Activated CD8-positive, alpha-beta memory T cell treated with anti-CD3 and anti-CD28 coated beads, Interleukin-2, amount 10 ng/mL, durations not matched to agents 7 days and 5 days (primary cell): ENCODE measurements at places on chromosomes 11 and 22. TPM values are rescaled to one million over a fixed set of nuclear protein-coding genes. Genes with fewer than 3 reads are reported as not detected.

DNA sequence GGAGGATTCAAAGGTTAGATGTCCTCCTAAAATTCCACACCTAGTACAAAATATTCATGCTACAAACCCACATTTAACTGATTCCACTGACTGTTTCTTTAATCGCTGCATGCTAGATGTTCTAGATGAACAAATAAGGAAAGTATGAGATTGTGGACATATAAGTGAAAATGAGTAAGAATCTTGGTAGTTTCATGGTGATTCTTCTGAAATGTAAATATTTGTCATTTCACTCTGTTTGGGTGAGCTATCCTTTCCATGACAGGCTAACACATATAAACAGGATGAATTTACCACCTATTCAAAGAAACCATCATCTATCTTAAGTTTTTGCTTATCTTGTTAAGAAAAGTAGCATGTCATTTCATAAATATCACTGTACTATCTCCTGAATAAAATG is 14.8 kb downstream of the OR5B3 start:
- DNase-seq = no peak
- H3K27ac ChIP-seq = no peak overlapping the region
- no peak overlapping the region for H3K4me3 ChIP-seq
- H3K36me3 ChIP-seq = no peaks in the 10 kb centered on the region

GRCh38 chr22:29689206-29689879 is 30.5 kb upstream of the CABP7 start:
- DNase-seq = no peak
- H3K4me3 ChIP-seq = no peak overlapping the region
- no peaks in the 10 kb centered on the region for H3K36me3 ChIP-seq
- no peaks in the 10 kb centered on the region for H3K4me1 ChIP-seq
- H3K27me3 ChIP-seq = no peaks in the 10 kb centered on the region

GRCh38 chr11:116791002-116791812 is 472 bp downstream of the APOA5 start:
- peaks cover 2% of the 10 kb centered on the region for H3K27me3 ChIP-seq
- H3K36me3 ChIP-seq = peaks cover 9% of the 10 kb centered on the region
- H3K27ac ChIP-seq = no peak overlapping the region
- H3K4me1 ChIP-seq = peaks cover 23% of the 10 kb centered on the region

GRCh38 chr11:71223671-71224660 is 28.4 kb downstream of the SHANK2 start:
- H3K4me1 ChIP-seq = no peaks in the 10 kb centered on the region
- no peaks in the 10 kb centered on the region for H3K36me3 ChIP-seq
- H3K27me3 ChIP-seq = no peaks in the 10 kb centered on the region
- no peak overlapping the region for H3K27ac ChIP-seq

GRCh38 chr22:50434849-50435248 is 40.0 kb downstream of the SBF1 start:
- H3K4me3 ChIP-seq = no peak overlapping the region
- no peak for DNase-seq

GRCh38 chr11:104462341-104462740 is 298.4 kb upstream of the PDGFD start:
- H3K4me1 ChIP-seq = no peaks in the 10 kb centered on the region
- no peaks in the 10 kb centered on the region for H3K27me3 ChIP-seq
- no peak overlapping the region for H3K27ac ChIP-seq
- H3K4me3 ChIP-seq = no peak overlapping the region

DNA sequence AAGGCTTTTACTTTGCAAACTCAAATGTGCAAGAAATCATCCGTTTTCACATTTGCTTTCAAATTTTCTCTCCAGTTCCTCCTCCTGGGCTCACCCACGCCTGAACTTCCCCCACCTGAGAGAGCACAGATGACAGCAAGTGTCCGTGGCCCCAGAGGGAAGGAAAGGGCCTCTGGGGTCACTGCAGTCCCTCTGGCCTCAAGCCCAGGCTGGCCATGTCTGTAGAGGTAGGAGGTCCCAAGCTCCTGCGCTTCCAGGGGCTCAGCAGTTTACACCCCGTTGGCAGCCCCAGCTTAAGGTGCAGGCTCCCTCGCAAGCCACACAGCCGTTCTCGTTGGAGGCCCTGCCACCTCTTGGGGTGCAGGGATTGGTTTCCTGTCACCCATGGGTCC is 40.5 kb upstream of the PRDM11 start:
- H3K27me3 ChIP-seq = peaks cover 16% of the 10 kb centered on the region
- peak; percentile 33 for DNase-seq
- H3K27ac ChIP-seq = no peak overlapping the region
- H3K4me1 ChIP-seq = peaks cover 13% of the 10 kb centered on the region
- H3K36me3 ChIP-seq = no peaks in the 10 kb centered on the region

GRCh38 chr11:60776167-60776566 is 9.0 kb upstream of the MS4A10 start:
- peaks cover 10% of the 10 kb centered on the region for H3K27me3 ChIP-seq
- no peaks in the 10 kb centered on the region for H3K36me3 ChIP-seq
- H3K27ac ChIP-seq = no peak overlapping the region
- peaks cover 5% of the 10 kb centered on the region for H3K4me1 ChIP-seq
- no peak overlapping the region for H3K4me3 ChIP-seq

GRCh38 chr11:104015649-104016415 is 20.6 kb upstream of the DDI1 start:
- H3K4me1 ChIP-seq = no peaks in the 10 kb centered on the region
- H3K4me3 ChIP-seq = no peak overlapping the region
- H3K27me3 ChIP-seq = no peaks in the 10 kb centered on the region
- H3K27ac ChIP-seq = no peak overlapping the region

GRCh38 chr11:100445231-100445735 is 241.8 kb upstream of the ARHGAP42 start:
- no peak for DNase-seq
- H3K4me1 ChIP-seq = no peaks in the 10 kb centered on the region
- no peaks in the 10 kb centered on the region for H3K36me3 ChIP-seq
- H3K27ac ChIP-seq = no peak overlapping the region

DNA sequence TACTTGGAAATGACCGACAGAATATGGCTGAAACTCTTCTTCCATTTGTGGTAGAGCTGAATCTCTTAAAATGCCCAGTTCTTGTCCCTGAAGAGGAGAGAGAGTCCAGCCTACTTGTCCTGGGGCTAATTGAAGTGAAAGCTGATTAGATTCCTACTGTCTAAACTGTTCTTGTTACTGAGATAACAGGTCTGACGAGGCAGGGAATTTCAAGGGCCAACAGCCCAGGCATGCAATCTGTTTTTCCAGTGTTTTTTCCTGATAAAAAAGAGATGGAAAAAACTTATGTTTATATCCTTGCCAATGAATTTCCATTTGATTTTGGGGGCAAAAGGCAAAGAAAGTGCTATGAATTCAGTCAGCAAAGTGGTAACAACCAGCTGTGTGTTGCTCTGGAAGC is 195.5 kb downstream of the ETS1 start:
- DNase-seq = no peak
- H3K36me3 ChIP-seq = no peaks in the 10 kb centered on the region
- peaks cover 5% of the 10 kb centered on the region for H3K4me1 ChIP-seq
- H3K27me3 ChIP-seq = no peaks in the 10 kb centered on the region

GRCh38 chr11:45333001-45333971 is 47.1 kb upstream of the SYT13 start:
- H3K27ac ChIP-seq = no peak overlapping the region
- no peak overlapping the region for H3K4me3 ChIP-seq
- peaks cover 13% of the 10 kb centered on the region for H3K27me3 ChIP-seq
- no peak for DNase-seq
- H3K4me1 ChIP-seq = no peaks in the 10 kb centered on the region

GRCh38 chr11:64536396-64536941 is 54.6 kb upstream of the SLC22A12 start:
- no peaks in the 10 kb centered on the region for H3K36me3 ChIP-seq
- H3K4me1 ChIP-seq = no peaks in the 10 kb centered on the region
- no peak for DNase-seq
- peaks cover 37% of the 10 kb centered on the region for H3K27me3 ChIP-seq

GRCh38 chr22:47444746-47445065 is 682.3 kb downstream of the TBC1D22A start:
- H3K4me3 ChIP-seq = no peak overlapping the region
- H3K36me3 ChIP-seq = peaks cover 3% of the 10 kb centered on the region
- H3K27ac ChIP-seq = no peak overlapping the region
- H3K27me3 ChIP-seq = no peaks in the 10 kb centered on the region

- no peak overlapping the region for H3K27ac ChIP-seq
- no peak for DNase-seq
- peaks cover 2% of the 10 kb centered on the region for H3K36me3 ChIP-seq
- no peaks in the 10 kb centered on the region for H3K27me3 ChIP-seq
Measured at GRCh38 chr11:9895006-9895405, 231.1 kb downstream of the SWAP70 start.

- DNase-seq = no peak
- no peaks in the 10 kb centered on the region for H3K36me3 ChIP-seq
- no peak overlapping the region for H3K4me3 ChIP-seq
- H3K27me3 ChIP-seq = peaks cover 2% of the 10 kb centered on the region
Measured at GRCh38 chr11:92916299-92916698, 53.2 kb upstream of the MTNR1B start.

- no peak overlapping the region for H3K4me3 ChIP-seq
- DNase-seq = no peak
- no peaks in the 10 kb centered on the region for H3K36me3 ChIP-seq
- H3K4me1 ChIP-seq = peaks cover 19% of the 10 kb centered on the region
Measured at GRCh38 chr22:35392357-35392756, 7.6 kb upstream of the MCM5 start.

GRCh38 chr22:38973289-38974169 is 8.6 kb upstream of the APOBEC3B start:
- peaks cover 3% of the 10 kb centered on the region for H3K36me3 ChIP-seq
- no peak overlapping the region for H3K4me3 ChIP-seq
- peaks cover 12% of the 10 kb centered on the region for H3K4me1 ChIP-seq
- DNase-seq = peak; percentile 73
- H3K27me3 ChIP-seq = peaks cover 25% of the 10 kb centered on the region

DNA sequence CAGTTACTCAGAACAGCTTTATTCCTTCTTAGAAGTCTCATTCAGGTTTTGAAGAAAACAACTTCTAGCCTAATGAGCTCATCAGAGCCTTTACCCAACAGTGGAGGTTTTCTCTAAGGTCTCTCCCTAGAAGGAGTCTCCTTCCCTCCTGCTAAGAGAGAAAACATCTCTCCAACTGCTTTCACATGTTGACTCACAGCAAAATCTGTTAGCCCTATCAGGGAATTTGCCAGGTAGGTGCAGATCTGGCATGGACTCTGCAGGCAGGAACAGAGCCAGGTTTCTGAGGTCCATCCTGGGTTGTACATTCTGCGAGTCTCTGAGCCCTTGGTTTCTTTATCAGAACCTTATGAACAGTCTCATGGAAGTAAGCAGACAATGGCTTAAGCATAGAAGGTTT is 214.4 kb downstream of the HIPK3 start:
- peaks cover 16% of the 10 kb centered on the region for H3K27me3 ChIP-seq
- no peak overlapping the region for H3K27ac ChIP-seq
- H3K4me1 ChIP-seq = no peaks in the 10 kb centered on the region
- no peak overlapping the region for H3K4me3 ChIP-seq

- no peak for DNase-seq
- peak overlapping the region; percentile 86 for H3K4me3 ChIP-seq
- peaks cover 50% of the 10 kb centered on the region for H3K4me1 ChIP-seq
- H3K36me3 ChIP-seq = peaks cover 6% of the 10 kb centered on the region
- peak overlapping the region; percentile 93 for H3K27ac ChIP-seq
Measured at GRCh38 chr22:49855251-49855911, 1.7 kb downstream of the ZBED4 start.

GRCh38 chr11:69947793-69948255 is 128.6 kb upstream of the FGF3 start:
- H3K4me1 ChIP-seq = no peaks in the 10 kb centered on the region
- H3K36me3 ChIP-seq = no peaks in the 10 kb centered on the region
- H3K4me3 ChIP-seq = no peak overlapping the region
- no peak overlapping the region for H3K27ac ChIP-seq
- no peak for DNase-seq

DNA sequence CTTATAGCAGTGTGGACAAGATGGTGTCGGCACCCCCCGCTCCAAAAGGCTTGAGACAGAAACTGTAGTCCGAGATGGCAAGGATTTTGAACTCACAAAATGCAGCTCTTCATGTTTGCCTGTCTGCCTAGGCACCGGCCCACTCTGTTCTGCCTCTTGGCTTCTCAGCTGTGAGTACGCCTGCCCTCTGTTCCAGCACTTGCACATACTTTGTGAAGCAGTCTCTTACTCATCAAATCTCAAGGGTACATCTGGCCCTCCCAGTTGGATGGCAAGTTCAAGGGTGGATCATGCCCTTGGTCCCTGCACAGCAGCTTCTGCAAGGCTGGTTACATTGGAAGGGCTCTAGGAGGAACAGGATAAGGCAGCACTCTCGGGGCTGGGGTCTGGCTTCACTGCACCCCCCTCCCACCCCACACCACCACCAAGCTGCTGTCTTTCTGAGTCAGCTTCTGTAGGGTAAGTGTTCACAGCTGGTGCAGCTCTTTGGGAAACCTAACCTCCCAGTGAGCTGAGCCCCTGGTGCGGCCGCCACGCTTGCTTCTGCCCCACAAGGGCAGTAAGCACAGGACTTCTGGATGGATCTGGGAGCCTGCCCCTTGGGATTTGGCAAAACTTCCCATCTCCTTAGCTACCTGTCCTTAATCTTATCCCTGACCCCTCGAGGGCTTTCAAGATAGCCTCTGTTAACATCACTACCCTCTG is 37.2 kb downstream of the FAM83F start:
- no peaks in the 10 kb centered on the region for H3K27me3 ChIP-seq
- DNase-seq = no peak
- H3K4me3 ChIP-seq = no peak overlapping the region
- no peaks in the 10 kb centered on the region for H3K36me3 ChIP-seq
- peaks cover 13% of the 10 kb centered on the region for H3K4me1 ChIP-seq

DNA sequence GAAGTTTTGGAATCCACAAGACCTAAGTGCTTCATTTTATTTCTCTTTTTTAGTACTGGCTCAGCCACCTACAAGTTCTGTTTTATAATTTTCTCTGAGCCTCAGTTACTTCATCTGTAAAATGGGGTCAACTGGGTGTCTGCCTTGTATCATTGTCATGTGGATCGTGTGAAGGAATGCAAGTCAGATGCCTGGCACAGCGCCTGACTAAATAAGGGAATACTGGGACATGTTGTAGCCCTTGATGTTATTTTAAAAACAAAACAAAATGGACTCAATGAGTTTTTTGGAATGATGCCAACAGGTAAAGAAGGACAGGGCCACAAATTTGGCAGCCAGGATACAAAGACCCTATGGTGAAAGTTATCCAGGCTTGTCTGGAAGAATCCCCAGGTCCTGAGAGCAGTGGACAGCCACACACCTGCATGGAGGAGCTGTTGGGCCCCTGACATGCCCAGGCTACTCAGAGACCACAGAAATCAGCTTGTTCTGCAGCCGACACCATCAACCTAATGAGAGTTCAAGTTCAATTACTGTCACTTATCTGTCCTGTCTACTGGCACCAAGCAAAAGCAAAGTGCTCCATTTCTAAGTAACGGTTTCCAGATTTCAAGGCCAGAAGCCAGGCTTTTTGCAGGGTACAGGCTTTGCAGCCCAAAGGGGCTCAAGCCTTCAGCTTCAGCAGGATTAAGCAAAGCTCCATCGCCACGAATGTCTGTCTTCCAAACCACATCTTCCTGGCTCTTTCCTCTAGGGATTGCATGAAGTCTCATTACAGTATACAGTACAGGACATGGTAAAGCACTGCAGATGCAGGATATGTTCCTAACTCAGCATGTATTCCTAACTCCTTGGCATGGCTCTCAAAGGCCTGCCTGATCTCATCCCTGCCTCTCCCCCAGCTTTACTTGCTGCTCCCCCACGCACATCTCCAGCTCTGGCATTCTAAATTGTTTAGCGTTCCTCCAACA is 18.4 kb downstream of the DKK3 start:
- H3K4me3 ChIP-seq = no peak overlapping the region
- no peaks in the 10 kb centered on the region for H3K36me3 ChIP-seq
- H3K4me1 ChIP-seq = peaks cover 9% of the 10 kb centered on the region
- peaks cover 20% of the 10 kb centered on the region for H3K27me3 ChIP-seq
- no peak overlapping the region for H3K27ac ChIP-seq

The MS4A14 gene
- total RNA-seq = not detected

The OR51B5 gene
- total RNA-seq = 0.47 TPM

The BTBD18 gene
- total RNA-seq = not detected

The APOA5 gene
- total RNA-seq = not detected

The NAALADL1 gene
- 14.8 TPM for total RNA-seq

The KCNQ1 gene
- total RNA-seq = 9.2 TPM

The SCN4B gene
- total RNA-seq = not detected

The P2RX6 gene
- total RNA-seq = 0.42 TPM

The FAM111B gene
- 42.7 TPM for total RNA-seq
